ENCODE measurements at places on chromosomes 1 and 21.

GRCh38 chr1:190068304-190068703, 409.4 kb downstream of the BRINP3 start:
- DNase-seq = no peak

- peak; percentile 84 for DNase-seq
These were observed 1.8 kb upstream of the GBP5 start for GRCh38 chr1:89274411-89274857.

DNA sequence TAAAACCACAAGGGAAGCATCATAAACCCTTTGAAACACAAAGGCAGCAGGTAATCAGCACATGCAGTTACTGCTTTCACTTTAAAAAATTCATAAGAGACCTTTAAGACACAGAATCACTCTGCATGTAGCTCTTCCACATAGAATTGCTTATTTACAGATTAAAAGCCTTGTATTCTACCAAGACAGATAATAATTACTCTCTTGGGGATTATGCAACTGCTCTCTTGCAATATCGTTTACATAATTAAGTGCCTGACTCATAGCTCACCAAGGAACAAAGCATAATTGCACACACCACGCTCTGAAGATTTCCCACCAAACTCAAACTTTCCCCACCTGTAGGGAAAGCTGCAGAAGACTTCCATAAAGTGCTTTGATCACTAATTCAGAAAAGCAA, 87.9 kb downstream of the VAV3 start:
- DNase-seq = peak; percentile 76

DNA sequence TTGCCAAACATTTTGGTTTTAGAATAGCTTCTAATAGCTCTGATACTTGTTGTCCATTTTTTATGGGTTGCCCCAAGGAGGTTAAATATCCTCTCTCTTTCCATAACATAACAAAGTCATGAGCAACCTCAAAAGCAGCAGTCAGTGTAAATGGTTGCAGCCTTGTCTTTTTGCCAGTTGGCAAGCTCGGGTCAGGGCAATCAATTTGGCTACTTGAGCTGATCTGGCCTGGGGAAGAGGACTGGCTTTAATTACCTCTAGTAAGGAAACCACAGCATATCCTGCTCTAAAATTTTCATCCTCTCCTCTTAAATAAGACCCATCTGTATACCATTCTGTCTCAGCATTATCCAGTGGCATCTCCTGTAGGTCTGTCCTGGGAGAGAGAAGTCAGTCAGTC, 21.2 kb upstream of the FMO4 start:
- DNase-seq = peak; percentile 81

- no peak for DNase-seq
These were observed 587 bp downstream of the NKAIN1 start for GRCh38 chr1:31238986-31239613.

- DNase-seq = no peak
These were observed 323.1 kb upstream of the NFIA start for GRCh38 chr1:60759291-60759690.

GRCh38 chr1:171769754-171770153, 11.7 kb upstream of the METTL13 start:
- no peak for DNase-seq

- DNase-seq = peak; percentile 81
These were observed 17.9 kb upstream of the FMOD start for GRCh38 chr1:203368624-203369451.

GRCh38 chr21:40602080-40602479, 244.9 kb downstream of the DSCAM start:
- DNase-seq = no peak

DNA sequence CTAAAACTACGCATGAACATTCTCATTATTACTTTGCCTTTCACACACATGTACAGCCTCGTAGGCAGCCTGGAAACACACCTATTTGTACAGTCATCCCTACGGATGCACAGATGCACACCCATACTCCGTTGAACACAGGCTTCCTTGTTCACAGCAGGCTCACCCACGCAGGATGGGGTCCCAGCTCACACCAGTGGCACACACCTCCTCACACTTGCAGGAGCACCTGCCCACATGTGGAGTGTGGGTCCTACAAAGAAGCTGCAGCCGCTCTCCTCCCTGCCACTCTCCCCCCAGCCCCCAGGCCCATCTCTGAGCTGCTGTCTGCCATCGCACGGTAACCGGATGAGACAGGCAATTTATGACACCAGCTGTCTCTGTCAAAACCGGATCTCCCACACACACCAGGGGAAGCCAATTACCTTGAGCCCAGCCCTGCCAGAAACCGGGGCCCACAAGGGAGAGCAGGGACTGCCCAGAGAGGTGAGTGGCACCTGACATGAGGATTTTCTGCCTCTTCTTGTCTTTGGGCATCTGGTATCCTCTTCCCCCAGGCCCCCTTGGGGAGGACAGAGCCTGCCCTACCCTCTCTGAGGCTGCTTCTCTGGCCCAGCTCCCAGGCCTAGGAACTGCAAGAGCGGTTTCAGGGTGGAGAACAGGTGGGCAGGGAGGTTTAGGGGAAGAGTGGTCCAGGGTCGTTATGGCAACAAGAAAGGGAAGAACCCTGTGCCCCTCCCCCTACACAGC, 175.4 kb downstream of the IGSF21 start:
- DNase-seq = no peak

- DNase-seq = no peak
These were observed 11.8 kb downstream of the TP53BP2 start for GRCh38 chr1:223833948-223834347.

DNA sequence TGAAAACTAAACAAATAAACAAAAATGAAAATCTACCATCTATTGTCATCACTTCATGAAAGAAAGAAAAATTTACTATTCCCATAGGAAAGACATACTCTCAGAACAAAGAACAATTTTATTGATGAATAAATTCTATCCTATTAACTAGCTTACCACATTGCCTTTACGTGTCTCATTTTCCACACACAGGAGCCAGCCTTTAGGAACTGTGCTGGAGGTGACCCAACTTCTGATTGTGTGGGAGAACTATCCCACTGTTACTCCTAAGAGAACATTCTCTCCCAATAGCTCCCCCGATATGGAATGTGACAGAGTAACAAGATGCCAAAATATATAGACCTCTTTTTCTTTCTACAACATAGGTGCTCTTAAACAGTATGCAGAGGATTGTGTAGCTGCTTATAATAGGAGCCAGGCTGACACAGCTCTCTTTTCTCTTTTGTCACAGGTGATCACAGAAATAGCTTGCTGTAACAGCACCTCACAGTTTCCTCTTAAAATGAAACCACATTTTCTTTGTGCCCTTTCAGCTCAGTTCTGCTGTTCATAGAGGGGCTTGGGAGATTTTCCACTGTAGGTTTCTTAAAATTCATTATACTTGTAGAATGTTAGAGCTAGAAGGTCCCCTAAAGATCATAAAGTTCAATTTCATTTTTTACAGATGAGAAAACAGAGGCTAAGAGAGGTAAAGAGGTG, 35.5 kb downstream of the C21orf91 start:
- DNase-seq = no peak

DNA sequence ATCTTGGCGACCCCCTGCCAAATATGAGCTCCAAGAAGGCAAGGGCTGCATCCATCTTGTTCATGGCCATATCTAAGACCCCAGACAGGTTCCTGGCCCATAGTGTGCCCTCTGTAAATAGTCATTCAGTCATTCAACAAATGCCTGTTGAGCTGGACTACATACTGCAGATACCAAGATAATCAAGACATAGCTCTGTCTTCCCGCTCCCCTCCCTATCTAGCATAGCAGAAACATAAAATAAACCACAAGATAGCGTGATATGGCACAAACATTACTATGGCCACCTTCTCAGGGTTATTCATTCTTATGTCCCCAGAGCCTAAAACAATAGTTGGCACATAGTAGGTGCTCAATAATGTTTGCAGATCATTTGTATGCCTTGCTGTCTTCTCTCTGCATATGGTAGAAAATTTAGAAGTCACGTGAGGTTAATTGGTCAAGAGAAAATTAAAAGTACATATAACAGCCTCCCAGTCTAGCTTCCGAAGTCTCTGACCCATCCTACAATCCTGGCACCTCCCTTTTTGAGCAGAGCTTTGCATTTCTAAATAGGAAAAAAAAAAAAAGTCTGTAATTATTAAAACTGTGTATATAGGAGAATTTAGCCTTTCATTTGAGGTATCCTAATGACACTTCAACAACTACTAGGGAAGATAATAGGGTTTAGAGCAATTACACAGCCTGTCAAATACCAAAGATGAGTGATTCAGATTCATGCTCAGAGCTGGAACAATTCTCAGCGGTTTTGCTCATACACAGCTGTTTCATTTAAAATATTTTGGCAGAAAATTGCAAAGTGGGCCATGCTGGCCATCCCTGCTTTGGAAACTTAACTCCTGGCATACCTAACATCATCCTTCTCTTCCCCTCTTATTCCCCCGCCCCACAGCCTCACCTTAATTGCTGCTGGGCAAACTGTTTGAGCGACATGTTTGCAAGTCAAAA, 219.0 kb downstream of the KAZN start:
- no peak for DNase-seq

GRCh38 chr1:11227106-11228077, 35.0 kb downstream of the MTOR start:
- DNase-seq = peak; percentile 45

DNA sequence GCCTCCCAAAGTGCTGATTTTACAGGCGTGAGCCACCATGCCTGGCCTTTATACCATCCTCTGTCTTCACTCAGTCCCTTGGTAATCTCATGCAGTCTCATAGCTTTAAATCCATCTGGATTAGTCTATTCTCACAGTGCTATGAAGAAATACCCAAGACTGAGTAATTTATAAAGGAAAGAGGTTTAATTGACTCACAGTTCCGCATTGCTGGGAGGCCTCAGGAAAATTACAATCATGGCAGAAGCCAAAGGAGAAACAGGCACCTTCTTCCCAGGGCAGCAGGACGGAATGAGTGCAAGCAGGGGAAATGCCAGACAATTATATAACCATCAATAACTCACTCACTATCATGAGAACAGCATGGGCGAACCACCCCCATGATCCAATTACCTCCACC, 49.1 kb upstream of the CPLANE2 start:
- no peak for DNase-seq

GRCh38 chr21:31967334-31967733, 94.5 kb downstream of the HUNK start:
- no peak for DNase-seq

DNA sequence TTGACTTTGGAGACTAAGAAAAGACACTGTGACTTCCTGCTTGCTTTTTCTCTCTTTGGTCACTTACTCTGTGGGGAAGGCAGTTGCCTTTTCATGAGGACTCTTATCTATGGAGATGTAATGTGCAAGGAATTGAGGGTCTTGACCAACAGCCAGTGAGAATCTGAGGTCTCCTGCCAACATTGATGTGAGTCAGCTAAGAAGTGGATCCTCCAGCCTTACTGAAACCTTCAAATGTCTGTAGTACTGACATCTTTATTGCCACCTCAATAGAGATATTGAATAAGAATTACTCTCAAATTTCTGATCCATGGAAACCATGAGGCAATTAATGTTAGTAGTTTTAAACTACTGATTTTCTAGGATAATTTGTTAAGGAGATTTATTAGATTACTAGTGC, 598.4 kb downstream of the ADGRL2 start:
- DNase-seq = peak; percentile 68

DNA sequence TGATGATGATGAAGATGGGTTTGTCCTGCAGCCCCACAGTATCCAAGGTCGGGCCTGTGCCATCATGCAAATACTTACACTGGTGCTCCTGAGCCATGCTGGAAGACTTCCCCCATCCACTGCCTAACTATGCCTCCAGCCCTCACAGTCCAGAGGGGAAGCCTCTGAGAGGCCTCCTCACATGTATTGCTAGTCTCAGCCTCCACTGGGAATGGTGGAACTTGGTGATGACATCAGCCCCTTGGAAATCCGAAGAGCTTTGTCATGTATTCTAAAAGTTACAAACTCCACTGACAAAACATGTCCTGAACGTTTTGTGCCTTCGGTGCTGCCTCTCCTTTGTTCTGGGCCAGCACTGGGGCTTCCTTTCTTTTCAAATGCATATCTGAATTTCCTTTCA, 61.1 kb upstream of the DMRTB1 start:
- DNase-seq = peak; percentile 17

DNA sequence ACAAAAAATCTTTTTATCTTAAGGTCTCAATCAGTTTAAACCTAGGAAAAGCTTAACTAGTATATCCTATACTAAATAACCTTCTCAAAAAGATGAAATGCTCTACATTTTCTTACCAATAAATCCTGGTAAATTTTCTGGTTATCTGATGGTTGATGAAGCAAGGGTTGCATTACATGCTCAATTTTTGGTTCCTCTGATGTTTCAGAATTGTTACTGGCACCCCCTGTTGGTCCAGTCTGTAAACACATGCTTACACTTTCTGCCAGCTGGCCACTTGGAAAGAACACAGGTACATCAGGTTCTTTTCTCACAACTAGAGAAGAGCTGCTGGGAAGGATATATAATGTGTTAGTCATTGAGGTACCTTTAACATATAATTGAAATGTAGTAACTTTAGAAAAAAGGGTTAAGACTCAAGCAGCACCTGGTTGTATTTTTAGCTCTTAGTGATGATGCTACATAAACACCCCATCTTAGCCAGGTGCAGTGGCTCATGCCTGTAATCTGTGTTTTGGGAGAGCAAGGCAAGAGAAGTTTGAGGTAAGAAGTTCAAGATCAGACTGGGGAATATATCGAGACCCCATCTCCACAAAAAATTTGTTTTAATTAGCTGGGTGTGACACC, 30.9 kb upstream of the TAL1 start:
- peak; percentile 21 for DNase-seq

GRCh38 chr1:29460694-29461093, 224.4 kb downstream of the PTPRU start:
- DNase-seq = no peak

DNA sequence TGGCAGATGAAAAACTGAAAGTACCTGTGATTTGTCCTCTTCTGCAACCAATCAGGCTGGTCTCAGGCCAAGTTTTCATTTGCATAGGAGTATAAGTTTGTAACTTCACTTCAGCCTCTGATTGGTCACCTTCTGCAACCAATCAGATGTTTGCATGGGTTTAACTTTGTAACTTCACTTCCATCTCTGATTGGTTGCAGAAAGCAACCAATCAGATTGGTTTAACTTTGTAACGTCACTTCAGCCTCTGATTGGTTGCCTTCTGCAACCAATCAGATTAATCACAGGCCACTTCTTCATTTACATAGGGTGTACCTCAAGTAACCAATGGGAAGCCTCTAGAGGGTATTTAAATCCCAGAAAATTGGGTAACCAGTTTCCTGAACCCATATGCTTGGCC, 18.9 kb upstream of the TUT4 start:
- DNase-seq = peak; percentile 41

DNA sequence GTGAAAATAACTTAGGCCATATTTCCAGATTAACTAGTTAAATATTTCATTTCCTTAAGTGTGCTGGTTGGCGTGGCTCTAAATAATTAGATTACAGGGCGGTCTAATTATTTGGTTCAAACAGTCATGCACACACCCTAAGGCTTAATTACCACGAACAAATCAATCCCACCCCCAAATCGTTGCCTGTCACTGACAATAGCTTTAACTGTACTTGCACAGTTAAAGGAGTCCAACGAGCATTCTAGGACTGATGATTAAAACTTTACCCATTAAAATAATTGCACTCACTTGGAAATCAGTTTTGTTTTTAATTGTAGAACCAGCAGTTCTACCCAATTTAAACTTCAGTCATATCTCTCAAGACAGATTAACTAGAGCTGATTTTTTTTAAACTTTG, 1.5 kb upstream of the POU2F1 start:
- no peak for DNase-seq

- no peak for DNase-seq
These were observed 80.3 kb downstream of the SCMH1 start for GRCh38 chr1:41161846-41162245.
